ENCODE measurements at places on chromosomes 3 and 15.

DNA sequence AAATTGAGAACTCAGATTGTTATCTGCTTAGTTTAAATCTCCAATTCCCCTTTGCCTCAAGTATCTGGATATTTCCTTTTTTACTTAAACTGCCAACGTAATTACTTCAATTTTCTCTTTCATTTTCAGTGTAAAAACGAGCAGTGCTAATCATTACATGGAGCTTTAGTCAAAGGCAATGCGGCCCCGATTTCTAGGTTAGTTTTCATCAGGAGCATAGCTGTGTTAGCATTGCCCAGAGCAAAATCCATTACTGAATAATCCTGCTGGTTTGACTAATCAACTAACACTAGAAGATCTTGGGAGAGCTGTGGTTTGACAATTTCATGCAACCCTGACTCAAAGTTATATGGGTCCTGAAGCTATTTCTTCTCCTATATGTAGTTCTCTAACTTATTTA is 46.2 kb downstream of the ZPLD1 start:
- DNase-seq = no peak

DNA sequence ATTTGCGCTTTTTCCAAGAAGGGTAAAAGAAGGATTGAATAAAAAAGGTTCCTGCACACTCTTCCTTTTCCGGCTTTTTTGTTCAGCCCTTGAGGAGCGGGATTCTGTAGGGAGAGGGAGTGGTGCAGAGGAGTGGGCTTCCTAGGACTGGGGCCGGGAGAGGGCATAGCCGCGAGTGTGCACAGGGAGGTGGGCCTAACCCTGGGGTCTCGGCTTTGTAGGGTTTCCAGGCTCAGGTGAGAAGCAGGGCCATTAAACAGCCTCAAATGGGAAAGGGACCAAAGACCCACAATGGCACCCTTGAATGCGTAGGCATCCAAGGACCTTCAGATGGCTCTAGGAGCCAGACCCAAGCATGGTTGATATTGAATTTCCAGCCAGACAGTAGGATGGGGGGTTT is 35.4 kb upstream of the RAB6B start:
- no peak for DNase-seq

GRCh38 chr15:77706482-77707244 is 74.0 kb upstream of the LINGO1 start:
- no peak for DNase-seq

DNA sequence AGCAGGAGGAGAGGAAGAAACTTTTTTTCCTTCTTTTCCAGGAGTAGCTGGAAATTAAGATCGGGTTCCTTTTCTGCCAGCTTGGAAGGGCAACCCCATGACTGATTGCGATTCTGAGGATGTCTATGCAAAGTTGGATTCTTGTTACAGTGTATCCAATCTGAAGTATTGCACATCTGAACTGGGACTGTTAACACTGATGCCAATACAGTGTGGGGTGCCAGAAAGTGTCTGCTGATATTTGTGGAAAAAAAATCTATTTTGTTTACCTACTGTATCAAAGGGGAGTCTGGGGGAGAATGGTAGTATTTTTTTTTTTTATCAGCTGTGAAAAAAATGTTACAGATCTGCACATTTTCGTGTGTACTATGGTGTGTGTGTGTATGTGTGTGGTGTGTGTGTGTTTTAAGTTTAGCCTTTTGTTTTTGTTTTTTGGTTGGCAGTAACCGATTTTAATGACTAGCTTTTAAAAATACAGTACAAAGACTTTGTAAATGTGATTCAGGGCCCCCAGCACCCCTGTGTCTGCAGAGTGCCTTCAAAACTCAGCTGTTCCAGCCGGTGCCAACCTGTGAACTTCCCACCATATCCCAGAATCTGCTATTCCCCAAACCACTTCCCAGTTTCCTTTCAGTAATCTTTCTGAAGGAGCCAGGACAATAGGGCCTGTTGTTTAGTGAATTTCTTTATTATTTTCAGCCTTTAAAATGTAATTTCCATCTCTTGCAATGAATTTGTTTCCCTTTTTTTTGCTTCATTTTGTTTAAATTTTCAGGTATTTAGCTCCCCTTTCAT is 1.9 kb downstream of the RAP2B start:
- no peak for DNase-seq

GRCh38 chr3:76514836-76515235 is 525.1 kb upstream of the ROBO2 start:
- DNase-seq = no peak

GRCh38 chr3:52174896-52175295 is 20.7 kb upstream of the POC1A start:
- no peak for DNase-seq
